ENCODE measurements at places on chromosomes 1 and 21.

- DNase-seq: no peak
Measured at GRCh38 chr1:22282364-22282995, 139.6 kb upstream of the WNT4 start.

GRCh38 chr1:211345719-211346118, 19.1 kb downstream of the TRAF5 start:
- DNase-seq: no peak

GRCh38 chr1:31796707-31797106, 19.1 kb downstream of the SPOCD1 start:
- DNase-seq: no peak

- DNase-seq: no peak
Measured at GRCh38 chr21:42708107-42708506, 54.7 kb downstream of the PDE9A start.

DNA sequence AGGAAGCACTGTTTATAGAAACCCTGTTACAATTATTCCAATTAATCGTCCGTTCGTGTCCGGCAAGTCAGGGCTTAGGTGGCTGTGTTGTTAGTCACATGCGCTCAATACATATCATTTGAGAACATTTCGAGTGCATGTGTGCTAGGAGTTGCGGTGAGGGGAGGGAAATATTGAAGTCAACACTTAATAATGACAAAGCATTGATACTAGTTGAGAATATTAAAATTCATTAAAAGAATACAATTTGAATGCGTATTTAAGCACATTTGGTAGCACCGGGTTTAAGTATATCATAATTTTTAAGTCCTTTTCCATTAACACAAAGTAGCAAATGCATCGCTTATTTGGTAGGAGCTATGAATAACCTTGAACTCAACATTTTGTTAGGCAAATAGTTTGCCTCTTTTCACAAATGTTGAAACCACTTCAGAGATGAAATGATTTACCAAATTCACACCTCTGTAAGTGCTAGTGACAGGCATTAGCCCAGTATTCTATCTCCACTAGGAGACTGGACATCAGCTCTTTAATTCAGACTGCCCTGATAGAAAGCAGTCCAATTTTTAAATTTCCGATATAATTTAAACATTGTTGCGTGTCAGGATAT, 1.1 kb upstream of the SERBP1 start:
- no peak for DNase-seq

GRCh38 chr1:14303011-14303410, 295.5 kb upstream of the KAZN start:
- no peak for DNase-seq

DNA sequence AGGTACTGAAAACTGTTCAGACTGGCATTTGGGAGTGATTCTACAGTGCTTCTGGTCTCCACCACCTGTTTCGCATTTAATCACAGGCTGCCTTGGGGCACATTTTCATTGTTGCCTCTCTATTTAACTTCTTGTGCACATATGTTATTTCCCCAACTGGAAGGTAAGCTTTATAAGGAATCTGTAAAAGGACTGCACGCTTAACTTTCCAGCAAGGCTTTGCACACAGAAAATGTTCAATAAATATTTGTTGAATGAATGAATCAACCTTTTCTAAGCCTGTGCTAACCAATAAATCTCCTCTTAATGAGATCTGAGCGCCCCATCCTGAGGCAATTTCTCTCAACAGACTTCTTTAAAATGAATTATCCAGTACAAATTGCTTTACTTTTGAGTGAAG, 84.3 kb upstream of the ARHGAP29 start:
- no peak for DNase-seq

- DNase-seq: no peak
Measured at GRCh38 chr21:25997788-25998611, 172.6 kb downstream of the APP start.

DNA sequence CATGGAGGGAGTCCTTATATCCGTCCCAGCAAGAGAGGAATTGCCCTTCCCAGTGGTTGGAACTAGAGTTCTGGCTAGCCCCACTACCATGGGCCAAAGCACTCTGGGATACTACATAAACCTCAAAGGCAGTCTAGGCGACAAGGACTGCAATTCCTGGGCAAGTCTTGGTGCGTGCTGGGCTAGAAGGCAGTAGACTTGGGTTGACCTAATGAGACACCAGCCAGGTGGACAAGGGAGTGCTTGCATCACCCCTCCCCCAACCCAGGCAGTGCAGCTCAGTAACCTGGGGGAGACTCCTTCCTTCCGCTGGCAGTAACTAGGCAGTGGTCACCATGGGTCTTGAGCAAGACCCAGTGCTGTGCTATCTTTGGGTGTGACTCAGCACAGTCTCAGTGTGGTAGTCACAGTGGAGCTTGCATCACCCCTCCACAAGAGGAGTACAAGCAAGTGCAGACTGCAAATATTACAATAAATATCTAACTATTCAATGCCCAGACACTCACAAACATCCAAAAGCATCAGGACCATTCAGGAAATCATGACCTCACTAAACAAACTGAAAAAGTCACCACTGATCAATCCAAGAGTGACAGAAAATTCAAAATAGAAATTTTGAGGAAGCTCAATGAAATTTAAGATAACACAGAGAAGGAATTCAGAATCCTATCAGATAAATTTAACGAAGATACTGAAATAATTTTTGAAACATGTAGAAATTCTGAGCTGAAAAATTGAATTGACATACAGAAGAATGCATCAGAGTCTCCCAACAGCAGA, 84.7 kb upstream of the LYPLAL1 start:
- DNase-seq: peak; percentile 5

DNA sequence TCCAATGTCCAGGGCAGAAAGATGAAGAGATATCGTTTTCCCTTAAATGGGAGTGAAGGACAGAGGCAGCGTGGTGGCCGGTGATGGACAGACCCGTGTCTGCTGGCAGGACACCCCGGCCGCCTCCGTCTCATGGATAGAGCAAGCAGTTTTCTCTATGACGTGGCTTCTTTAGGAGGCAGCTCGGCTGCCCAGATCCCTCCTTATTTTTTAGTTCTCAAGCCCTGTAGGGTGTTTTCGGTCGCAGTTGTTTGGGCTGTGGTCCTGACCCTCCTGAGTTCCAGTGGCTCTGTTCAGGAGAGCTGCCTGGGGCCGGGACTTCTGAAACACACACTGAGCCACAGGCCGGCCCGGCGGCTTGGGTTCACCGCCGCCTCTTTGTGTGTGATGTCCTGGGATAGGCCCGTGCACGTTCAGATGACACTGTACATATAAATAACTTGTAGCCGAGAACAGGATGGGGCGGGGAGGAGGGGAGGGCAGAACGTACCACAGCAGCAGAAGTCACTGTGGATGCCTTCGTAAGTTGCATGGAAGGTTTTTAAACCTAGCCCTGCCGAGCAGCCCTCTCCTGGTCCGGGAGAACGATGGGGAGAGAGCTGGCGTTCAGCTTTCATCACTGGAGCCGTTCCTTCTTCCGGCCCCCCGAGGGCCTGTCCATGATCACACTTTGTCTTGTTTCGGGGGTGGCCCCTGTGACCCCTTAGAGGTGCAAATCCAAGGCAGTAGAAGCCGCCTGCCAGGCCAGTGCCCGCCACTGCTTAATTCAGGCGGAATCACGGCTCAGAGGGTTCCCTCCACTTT, 65.2 kb downstream of the SIK1 start:
- no peak for DNase-seq

GRCh38 chr1:233364026-233364425, 36.5 kb downstream of the MAP3K21 start:
- DNase-seq: no peak

DNA sequence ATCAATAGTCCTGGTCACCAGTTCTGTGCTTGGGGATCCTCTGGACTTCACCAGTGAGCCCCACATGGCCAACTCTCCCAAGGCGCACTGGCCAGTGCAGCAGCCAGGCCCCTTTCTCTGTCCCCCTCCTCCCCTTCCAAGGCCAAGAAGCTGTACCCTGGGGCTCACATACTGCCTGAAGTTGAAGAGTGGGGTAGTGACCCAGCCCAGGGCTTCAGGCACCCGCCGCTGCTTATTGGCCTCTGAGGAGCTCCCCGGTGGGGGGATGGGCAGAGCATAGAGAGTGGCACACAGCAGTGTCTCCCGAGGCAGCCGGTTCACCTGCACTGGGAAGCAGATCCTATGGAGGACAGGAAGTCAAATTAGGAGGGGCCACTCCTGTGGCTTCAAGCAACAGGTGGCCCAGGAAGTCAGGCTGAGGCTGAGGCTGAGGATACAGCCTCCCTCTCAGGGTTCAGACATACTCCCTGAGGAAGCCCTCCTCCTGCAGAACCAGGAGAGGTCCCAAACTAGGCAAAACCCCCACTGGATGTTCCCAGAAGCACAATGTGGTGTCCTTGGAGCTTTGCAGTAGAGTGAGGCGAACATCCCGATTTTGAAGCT, 38.2 kb upstream of the PPP1R15B start:
- DNase-seq: no peak

- DNase-seq: no peak
Measured at GRCh38 chr1:56977910-56978309, 12.1 kb upstream of the C8B start.

GRCh38 chr1:41449326-41449921, 35.1 kb downstream of the EDN2 start:
- DNase-seq: no peak

DNA sequence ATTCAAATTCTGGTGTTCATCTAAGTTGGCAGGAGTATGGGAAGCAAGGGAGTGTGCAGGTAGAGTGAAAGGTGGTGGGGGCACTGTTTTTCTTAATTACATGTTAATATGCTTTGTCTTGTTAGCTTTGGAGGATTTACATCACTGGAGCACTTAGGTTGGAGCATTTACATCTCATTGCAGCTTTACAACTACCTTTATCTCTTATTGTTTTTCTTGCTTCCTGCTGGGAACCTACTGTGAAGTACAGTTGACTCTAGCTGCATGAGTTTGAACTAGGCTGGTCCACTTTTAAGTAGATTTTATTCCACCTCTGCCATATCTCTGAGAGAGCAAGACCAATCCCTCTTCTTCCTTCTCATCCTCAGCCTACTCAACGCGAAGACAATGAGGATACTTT, 554.8 kb upstream of the B3GALT2 start:
- no peak for DNase-seq

DNA sequence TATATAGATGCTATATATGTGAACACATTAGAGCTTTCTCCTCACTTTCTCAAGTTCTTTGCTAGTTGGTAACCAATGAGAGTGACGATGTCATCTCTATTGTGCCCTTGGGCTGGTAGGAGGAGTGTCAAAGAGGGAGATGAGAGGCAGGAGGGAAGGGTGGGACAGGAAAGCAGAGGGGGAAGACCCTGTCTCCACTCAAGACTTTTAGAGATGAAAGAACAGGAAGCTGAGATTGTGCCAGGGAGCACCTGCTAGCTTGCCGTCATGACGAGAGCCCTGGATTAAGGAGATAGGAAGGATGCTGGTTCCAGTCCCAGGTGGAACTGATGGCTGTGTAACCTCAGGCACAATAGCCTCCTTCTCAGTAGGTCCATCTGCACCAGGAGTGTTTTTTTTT, 16.7 kb downstream of the CNR2 start:
- DNase-seq: no peak

DNA sequence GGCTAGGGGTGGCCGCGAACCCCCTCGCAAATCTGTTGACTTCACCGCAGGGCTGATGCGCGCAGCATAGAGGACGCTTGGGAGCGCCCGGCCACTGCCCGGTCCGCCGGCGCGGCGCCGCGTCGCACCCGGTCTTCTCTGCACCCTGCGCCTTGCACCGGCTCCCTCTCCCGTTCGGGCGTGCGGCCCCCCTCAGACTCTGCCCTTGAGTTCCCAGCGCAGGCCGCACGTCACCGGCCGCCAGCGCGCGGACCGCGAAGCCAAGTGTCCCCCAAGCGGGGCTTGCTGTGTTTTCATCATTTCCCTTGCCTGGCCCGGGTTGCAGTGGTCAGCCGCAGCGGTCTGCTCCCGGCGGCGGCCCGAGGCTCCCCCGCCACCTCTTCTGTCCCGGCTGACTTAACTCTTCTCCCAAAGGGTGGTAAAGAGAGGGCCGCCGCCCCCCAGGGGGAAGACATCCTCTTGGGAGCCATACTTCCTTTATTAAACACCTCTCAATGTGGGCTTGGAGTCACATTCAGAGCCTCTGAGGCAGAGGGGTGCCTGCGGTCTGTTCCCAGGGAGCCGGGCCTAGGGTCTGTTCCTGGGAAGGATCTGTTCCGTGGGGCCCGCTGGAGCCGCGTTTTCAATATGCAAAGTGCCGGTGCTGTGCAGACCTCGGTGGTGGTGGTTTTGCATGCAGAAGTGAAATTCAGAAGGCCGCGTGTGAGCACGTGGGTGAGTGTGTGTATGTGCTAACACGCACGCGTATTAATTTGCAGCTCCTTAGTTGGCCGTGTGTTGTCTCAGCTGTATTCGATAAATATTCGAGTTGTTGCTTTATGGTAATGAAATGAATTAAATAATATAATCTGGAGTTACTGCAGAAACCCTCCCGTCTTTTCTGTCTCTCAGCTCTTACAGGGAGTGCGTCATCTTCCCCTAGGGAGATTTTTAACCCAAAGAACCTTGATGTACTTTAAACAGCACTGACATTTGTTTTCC, 17.6 kb downstream of the PBX1 start:
- no peak for DNase-seq

DNA sequence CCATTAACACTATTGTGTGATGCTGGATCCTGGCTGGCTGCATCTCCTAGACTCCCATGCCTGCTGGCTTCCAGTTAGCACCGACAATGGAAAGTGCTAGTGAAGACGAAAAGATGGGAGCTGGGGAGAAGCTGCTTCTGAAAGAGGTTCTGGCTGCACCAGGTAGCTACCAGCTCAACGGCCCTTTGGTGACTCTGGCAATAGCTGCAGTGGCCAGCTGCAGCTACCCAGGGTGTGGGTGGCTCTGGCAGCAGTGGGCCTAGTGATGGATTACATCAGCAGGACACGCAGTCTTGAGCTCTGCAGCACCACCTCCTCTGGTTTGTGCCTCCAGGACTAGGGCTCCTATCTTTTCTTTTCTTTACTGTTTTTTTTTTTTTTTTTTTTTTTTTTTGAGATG, 662.6 kb downstream of the MATN1 start:
- DNase-seq: no peak

DNA sequence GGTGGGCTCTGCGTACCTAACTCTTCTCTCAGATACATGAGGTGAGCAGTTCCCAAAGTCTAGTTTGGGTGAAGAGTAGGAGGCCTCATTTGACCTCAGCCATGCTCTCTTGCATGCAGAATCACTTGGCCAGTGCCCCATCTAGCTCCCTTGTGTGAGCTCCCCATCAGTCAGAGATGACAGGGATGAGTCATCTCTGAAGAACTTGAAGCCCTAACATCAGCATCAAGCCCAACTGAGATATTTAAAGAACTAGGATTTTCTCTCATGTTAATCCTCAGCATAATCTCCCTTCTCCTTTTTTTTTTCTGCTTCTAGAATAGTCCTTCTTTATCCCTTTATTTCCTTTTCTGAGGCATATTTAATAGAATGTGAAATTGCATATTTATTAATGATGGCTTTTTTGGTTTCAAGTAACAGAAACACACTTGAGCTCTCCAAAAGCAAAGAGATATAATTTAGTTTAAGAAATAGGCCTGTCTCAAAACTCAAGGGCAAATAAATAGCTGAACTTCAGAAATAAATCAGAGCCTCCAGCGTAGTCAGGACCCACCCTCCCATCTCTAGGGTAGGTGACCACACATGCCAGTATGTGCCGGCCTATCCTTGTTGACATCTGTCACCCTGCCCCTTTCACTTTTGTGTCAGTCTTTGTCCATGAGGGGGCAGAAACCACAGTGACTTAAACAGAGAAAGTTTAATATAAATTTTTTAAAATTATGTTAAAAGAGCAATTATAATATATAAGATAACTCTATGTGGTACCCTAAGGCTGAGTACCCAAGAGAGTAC, 112.3 kb downstream of the TSEN15 start:
- no peak for DNase-seq

Measured in hematopoietic multipotent progenitor cell treated with erythropoietin and hydrocortisone succinate and interleukin-3 and kit ligand, for 15 days (in vitro differentiated cells).